Effector memory CD8-positive, alpha-beta T cell (primary cell): ENCODE measurements at places on chromosomes 13 and 19.

- no peak for DNase-seq
Observed at GRCh38 chr13:20105161-20105689, 55.6 kb downstream of the GJA3 start.

- DNase-seq: no peak
Observed at GRCh38 chr13:109840201-109840892, 54.0 kb upstream of the IRS2 start.

DNA sequence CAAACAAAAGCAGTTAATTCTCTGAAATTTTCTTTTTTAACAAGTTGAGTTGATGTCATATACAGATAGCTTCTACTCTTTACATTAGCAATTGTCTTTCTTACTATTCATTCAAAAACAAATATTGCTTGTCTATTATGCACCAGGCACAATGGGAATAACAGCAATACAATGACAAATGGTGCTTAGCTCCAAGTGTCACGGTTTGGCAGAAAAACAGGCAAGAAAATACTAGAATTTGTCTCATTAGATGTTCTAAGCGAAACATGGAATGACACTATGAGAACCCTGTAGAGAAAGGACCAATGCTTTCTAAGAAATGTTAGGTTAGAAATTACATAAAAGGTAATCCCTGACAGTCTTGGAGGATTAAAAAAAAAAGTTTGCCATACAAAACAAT lies 187.6 kb downstream of the PCDH9 start:
- DNase-seq: no peak

DNA sequence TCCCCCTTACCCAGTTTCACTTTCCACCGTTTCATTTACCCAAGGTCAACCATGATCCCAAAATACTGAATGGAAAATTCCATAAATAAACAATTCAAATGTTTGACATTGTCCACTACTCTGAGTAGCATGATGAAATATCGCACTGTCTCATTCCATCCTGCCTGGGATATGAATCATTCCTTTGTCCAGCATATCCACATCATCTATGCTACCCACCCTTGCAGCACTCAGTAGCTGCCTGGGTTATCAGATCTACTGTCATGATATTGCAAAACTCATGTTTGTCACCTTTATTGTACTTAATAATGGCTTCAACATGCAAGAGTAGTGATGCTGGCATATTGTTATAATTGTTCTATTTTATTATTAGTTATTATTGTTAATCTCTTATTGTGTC lies 263.9 kb upstream of the NBEA start:
- DNase-seq: no peak

- DNase-seq: no peak
Observed at GRCh38 chr19:15173746-15174404, 26.9 kb downstream of the NOTCH3 start.

- no peak for DNase-seq
Observed at GRCh38 chr19:39568604-39569003, 28.6 kb upstream of the EID2 start.

GRCh38 chr13:113153810-113154748 lies 4.4 kb upstream of the PROZ start:
- DNase-seq: peak; percentile 62

- no peak for DNase-seq
Observed at GRCh38 chr13:100356426-100356825, 232.2 kb downstream of the GGACT start.

GRCh38 chr19:38514812-38515633 lies 81.5 kb downstream of the RYR1 start:
- peak; percentile 72 for DNase-seq

DNA sequence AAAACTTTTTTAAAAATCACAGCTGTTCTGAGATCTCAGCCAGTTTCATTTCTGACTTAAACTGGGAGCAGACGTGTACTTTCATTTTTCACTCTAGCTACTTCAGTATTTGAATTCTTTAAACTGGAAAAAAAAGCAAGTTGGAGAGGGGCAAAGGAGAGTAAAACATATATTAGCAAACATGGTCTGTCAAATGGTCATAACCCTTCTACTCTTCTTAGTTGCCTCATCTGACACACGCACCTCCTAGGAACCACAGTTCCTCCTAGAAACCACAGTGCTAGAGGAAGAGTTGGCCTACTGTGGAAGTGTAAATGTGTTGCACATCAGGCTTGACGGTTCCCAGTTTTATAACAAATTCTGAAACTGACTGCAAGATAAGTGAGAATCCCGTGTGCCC lies 47.2 kb downstream of the TM9SF2 start:
- DNase-seq: no peak

GRCh38 chr13:38073931-38074330 lies 204.4 kb upstream of the TRPC4 start:
- no peak for DNase-seq

GRCh38 chr13:77387607-77388200 lies 60.8 kb upstream of the MYCBP2 start:
- no peak for DNase-seq

DNA sequence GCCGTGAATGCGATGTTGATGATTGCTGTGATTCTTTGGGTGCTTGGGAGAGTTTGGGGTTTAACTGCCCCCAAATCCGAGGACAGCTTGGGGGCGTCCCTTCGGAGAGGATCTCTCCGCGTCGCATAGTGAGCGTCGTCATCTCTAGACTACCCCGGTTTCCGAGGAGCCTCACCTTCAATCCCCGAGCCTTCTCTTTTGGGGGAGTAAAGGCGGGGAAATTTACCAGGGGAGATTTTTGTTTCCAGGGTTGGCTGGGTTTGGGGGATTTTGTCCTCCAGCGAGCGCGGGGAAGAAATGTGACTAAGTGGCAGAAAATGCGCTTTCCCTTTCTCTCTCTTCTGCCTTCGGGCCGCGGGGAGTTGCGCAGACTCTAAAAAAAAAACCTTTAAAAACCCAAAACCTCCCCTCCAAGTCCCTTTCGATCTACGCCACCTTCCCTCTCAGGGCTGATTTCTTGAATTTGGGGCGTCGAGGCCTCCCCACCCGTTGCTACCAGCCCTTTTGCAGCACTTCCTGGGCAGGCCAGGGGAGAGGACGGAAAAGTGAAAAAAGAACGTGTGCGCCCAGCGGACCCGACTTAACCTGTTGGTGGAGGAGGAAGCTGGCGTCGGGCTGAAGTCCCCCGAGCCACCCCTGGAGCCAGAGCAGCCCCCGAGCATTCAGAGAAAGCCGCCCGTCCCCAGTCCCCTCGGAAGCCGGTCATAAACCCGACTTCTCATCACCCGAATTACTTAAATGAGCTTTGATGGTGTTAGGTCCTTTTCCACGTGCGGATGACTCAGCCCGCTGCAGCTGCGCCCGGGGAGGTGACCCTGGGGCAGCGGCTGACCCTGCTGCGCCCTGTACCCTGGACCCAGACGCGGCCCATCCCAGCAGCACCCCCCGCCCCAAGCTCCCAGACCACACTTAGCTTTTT lies 17.7 kb downstream of the NFIX start:
- DNase-seq: peak; percentile 18

DNA sequence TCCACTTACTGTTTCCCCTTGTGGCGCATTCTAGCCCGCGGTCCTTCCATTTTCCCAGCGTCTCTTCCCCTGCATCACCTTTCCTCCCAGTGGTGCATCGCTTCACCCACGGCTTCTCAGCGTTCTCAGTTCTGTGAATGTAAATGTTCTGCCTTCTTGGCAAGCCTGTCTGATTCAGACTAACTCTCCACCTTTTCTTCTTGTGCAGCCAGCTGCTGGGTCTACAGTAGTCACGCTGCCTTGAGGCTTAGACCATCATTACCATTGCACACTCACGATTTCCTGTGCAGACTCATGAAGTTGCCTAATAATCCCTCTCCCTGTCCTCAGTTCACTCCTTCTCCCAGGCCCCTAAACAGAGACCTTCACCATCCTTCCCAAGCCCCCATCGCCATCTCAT lies 75.0 kb downstream of the DHRS12 start:
- no peak for DNase-seq

GRCh38 chr13:98632961-98633360 lies 56.1 kb upstream of the STK24 start:
- no peak for DNase-seq

- DNase-seq: no peak
Observed at GRCh38 chr19:6213696-6214641, 65.8 kb downstream of the MLLT1 start.

GRCh38 chr19:58118979-58119733 lies 21.1 kb upstream of the ZSCAN18 start:
- no peak for DNase-seq

DNA sequence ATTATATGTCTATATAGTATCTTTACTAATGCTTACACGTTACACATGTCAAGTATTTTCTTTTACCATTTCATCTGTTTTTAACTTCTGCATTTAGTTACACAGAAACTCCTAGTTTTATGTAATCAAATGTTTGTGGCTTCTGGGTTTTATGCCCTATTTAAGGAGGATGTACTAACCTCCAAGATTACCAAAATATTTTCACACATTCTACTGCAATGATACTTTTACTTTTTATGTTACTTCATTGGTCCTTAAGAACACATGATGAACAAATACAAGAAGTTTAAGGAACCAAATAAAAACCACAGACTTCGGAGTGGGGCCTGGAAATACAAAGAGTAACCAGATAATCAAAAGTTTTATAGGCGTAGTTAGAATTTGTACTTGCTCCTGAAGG lies 37.2 kb downstream of the ZC3H13 start:
- no peak for DNase-seq

- peak; percentile 82 for DNase-seq
Observed at GRCh38 chr19:48660852-48661710, 11.7 kb downstream of the NTN5 start.

GRCh38 chr19:784541-784940 lies 12.7 kb upstream of the PTBP1 start:
- no peak for DNase-seq
